Immature natural killer cell (primary cell): ENCODE measurements at places on chromosomes 4 and X. TPM values are rescaled to one million over a fixed set of nuclear protein-coding genes. Genes with fewer than 3 reads are reported as not detected.

The APOOL gene
- 1.2 TPM for polyA plus RNA-seq

The GRIA3 gene
- not detected for polyA plus RNA-seq

GRCh38 chr4:137794764-137795254 lies 262.5 kb upstream of the PCDH18 start:
- DNase-seq: no peak

DNA sequence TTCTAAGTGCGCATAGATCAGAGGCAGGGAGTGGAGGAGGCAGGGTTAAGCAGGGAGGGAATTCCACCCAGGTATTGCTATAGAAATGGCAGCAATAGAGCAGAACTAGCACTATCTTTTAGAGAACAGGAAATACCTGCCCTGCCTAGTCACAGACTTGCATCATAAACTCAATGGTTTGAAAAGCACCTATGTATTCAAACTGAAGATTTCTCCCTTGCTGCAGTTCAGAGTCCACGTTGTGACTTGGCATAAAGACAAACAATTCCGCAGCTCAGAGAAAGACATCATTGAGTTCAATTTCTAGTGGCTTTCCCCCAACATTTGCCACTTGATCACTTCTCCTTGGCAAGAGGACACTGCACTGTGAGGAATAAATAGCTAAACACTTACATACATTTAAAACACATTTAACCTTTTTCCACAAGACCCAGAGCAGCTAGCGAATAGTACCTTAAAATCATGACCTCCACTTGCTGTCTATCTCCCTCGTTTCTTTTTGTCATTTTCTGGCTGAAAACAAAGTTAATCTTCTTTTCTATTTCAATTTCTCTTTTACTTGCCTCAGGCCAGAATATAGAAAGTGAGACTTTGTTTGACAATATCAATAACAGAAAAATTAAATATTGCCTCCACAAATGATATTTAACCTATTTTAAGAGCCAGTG lies 42.4 kb downstream of the SLC7A11 start:
- DNase-seq: no peak

DNA sequence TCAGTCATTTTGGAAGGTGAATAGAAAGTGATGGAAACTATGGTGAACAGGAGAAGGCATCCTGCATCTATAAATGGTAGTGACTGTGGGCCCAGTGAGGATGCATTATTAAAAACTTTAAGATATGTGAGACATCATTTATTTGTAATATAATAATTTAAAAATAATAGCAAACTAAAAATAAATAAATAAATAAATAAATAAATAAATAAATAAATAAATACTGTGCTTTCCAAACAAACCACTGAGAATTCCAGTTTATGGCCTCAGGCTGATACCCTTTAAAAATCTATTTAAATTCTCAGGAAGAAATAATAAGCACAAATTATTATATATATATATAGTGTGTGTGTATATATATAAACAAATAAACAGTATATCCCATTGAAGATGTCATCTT lies 248.0 kb upstream of the DCAF8L1 start:
- no peak for DNase-seq

DNA sequence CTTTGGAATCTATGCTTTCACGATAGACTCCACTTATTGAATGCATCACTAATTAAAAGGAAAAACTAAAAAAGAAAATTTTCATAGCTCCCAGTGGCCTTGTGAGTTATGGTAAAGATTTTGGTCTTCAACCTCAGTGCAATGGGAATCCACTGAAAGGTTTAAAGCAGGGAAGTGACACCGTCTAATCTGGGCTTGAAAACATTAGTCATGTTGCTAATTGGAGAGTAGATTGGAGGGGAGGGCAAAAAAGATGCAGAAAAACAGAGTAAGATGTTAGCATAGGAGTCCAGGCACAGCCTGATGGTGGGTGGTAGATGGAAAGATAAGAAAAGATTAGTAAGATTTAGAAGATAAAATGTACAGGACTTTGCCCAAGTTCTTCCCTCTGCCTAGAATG lies 633.1 kb upstream of the FTHL17 start:
- no peak for DNase-seq

DNA sequence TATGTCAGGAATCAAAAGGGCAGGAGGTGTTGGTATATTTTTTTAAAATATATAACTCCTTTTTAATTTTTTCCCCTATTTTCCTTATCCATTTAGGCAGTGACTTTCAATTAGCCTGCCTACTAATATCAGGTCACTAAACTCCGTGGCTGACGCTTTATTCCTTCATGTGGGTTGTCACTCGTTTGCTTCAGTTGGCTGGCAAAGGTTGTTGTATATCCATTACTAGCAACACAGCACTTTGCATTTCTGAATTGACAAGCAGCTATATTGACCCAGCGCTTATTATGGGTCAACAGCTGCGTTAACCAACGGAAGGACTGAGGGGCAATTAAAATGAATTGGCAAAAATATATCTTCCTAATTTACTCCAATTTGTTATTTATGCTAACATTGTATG lies 87.7 kb downstream of the ARX start:
- DNase-seq: no peak

DNA sequence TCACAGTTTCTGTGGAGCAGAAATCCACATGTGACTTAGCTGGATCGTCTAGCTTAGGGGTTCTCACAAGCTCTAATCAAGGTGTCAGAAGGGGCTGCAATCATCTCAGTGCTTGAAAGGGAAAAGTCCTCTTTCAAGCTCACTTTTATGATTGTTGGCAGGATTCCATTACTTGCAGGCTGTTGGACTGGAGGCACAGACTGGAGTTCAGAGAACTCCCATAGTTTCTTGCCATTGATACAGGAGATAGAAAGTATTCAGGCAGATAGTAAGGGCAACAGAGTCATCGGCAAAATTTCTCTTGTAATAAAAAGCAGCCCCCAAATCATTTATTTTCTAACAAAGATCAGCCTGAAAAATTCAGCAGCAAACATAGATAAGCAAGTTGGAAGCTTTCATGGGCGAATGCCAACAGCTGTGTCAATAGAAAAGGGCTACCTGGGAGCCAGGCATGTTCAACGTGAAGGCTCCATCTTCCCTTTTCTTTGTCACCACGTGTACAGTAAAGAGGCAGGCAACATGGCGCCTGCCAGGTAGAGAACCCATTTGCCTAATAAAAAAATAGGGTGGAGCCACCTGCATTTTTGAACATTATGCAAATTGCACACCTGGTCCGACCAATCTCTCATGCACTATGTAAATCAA lies 64.4 kb downstream of the CXCL13 start:
- no peak for DNase-seq
